GM23338 (cell line): ENCODE measurements at places on chromosomes 3 and 15. TPM values are rescaled to one million over a fixed set of nuclear protein-coding genes. Genes with fewer than 3 reads are reported as not detected.

The TYRO3 gene
- 56.4 and 61.0 TPM in 2 replicates for total RNA-seq

The RETNLB gene
- total RNA-seq: not detected in 2 replicates

The ZPLD1 gene
- total RNA-seq: not detected in 2 replicates

The GLDN gene
- total RNA-seq: 1.2 and 1.5 TPM in 2 replicates

The HIGD2B gene
- not detected in 2 replicates for total RNA-seq

The COL6A6 gene
- total RNA-seq: 0.04 and 0.07 TPM in 2 replicates

The LYZL4 gene
- not detected in 2 replicates for total RNA-seq

The CLPX gene
- 40.6 and 47.0 TPM in 2 replicates for total RNA-seq

The XCR1 gene
- total RNA-seq: not detected in 2 replicates

The RARRES1 gene
- 0.10 TPM in 1 of 2 replicates, not detected in the other for total RNA-seq

GRCh38 chr3:62281726-62282125, 91.6 kb downstream of the FEZF2 start:
- DNase-seq: no peak
- peaks cover 13% of the 10 kb centered on the region for H3K4me1 ChIP-seq
- no peak overlapping the region for H3K27ac ChIP-seq
- no peak overlapping the region for H3K4me3 ChIP-seq

DNA sequence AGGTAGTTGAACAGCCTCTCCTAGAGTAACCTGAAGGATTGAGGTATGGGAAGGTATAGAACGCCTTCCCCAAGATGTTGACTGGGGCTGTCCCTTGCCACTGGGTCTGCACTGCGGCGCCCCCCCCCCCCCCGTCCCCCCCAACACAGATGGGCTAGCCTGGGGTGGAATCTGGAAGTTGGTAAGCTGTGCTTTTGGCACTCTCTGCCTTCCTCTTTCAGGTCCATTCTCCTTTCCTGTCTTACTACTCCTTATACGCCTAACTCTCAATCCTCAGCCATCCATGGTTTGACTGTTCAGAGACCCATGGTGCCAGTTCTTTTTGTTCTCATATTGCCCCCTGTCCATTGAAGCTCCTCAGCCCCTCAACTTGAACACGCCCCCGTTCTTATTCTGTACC, 42.8 kb downstream of the MAP2K1 start:
- H3K4me1 ChIP-seq: peaks cover 17% of the 10 kb centered on the region
- DNase-seq: no peak
- no peaks in the 10 kb centered on the region for H3K27me3 ChIP-seq
- H3K4me3 ChIP-seq: no peak overlapping the region
- H3K27ac ChIP-seq: no peak overlapping the region

GRCh38 chr3:43770426-43771103, 79.8 kb downstream of the ABHD5 start:
- no peak for DNase-seq
- H3K4me3 ChIP-seq: no peak overlapping the region
- no peaks in the 10 kb centered on the region for H3K27me3 ChIP-seq
- H3K4me1 ChIP-seq: no peaks in the 10 kb centered on the region

GRCh38 chr3:5809586-5810246, 622.2 kb downstream of the EDEM1 start:
- H3K27me3 ChIP-seq: no peaks in the 10 kb centered on the region
- DNase-seq: no peak
- H3K4me3 ChIP-seq: no peak overlapping the region
- peaks cover 5% of the 10 kb centered on the region; the same call in 1 of the 2 replicates for H3K36me3 ChIP-seq
- H3K4me1 ChIP-seq: no peaks in the 10 kb centered on the region

GRCh38 chr15:92425578-92426225, 32.0 kb downstream of the ST8SIA2 start:
- no peaks in the 10 kb centered on the region for H3K36me3 ChIP-seq
- DNase-seq: peak; percentile 71
- no peaks in the 10 kb centered on the region for H3K27me3 ChIP-seq
- H3K4me3 ChIP-seq: no peak overlapping the region
- H3K27ac ChIP-seq: no peak overlapping the region
- peaks cover 16% of the 10 kb centered on the region for H3K4me1 ChIP-seq

DNA sequence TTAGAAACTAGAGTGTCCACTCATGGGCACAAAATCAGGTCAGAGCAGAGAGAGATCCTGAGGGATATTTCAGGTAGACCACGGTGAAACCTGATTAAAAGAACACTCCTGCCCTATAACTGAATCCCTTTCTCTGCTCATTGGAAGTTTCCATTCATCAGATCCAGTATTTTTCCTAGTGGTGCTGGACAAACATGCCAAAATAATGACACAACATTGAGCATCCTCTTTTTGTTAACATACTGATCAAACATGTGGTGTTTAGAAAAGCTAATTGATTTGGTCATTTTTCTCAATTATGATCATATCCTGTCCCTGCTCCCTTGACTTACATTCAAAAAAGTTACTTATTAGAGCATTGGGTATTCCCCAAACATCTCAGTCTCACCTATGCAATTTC, 27.2 kb downstream of the PTX3 start:
- H3K4me3 ChIP-seq: no peak overlapping the region
- no peak overlapping the region for H3K27ac ChIP-seq
- no peak for DNase-seq
- H3K36me3 ChIP-seq: no peaks in the 10 kb centered on the region
- no peaks in the 10 kb centered on the region for H3K27me3 ChIP-seq

DNA sequence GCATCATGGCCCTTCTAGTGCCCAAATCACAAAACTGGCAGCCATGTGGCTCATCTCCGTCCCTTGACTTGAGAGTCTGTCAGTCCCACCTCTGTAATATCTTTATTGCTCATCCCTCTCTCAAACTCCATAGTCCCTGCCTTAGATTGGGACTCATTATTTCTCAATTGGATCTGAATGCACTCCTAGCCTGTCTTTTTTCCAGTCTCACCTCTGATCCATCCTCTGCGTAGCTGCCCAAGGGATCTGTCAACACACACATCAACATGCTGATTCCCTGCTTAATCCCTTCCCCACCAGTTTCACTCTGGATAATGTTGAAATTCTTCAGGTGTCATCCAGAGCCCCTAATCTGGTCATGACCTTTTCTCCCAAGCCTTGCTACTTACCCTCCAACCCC, 39.3 kb downstream of the NMNAT3 start:
- no peak overlapping the region for H3K27ac ChIP-seq
- H3K4me1 ChIP-seq: no peaks in the 10 kb centered on the region
- DNase-seq: no peak
- H3K27me3 ChIP-seq: no peaks in the 10 kb centered on the region
- no peaks in the 10 kb centered on the region for H3K36me3 ChIP-seq

- H3K4me1 ChIP-seq: no peaks in the 10 kb centered on the region
- DNase-seq: no peak
- no peaks in the 10 kb centered on the region for H3K27me3 ChIP-seq
- no peak overlapping the region for H3K27ac ChIP-seq
These were observed 58.7 kb downstream of the MORC1 start for GRCh38 chr3:109059264-109059663.

- no peak overlapping the region for H3K4me3 ChIP-seq
- no peaks in the 10 kb centered on the region for H3K27me3 ChIP-seq
- peaks cover 3% of the 10 kb centered on the region; the same call in 1 of the 2 replicates for H3K36me3 ChIP-seq
- H3K27ac ChIP-seq: no peak overlapping the region
- DNase-seq: no peak
These were observed 478.9 kb downstream of the EDEM1 start for GRCh38 chr3:5666455-5666854.

DNA sequence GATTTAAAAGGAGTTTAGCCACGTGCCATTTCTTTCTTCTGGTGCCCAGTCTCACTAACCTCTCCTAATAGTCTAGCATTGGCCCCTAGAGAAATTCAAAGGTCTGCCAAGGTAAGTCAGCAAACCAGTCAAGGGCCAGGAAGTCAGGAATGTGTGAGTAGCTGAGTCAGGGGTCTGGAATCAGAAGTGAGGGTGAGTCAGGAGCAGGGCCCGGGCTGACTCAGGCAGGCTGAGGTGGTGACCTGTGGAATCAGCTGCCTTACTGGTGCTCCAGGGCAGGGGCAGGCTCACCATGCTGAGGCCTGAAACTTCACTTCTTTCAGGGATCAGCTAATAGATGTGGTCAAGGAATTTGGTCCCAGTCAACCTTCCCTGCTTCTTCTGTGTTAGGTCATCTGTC, 105.8 kb upstream of the MYZAP start:
- peak; percentile 49 for DNase-seq
- no peak overlapping the region for H3K4me3 ChIP-seq
- H3K4me1 ChIP-seq: 0 out of 2 replicates have a peak, but pooled peaks cover 7% of the 10 kb centered on the region
- H3K36me3 ChIP-seq: no peaks in the 10 kb centered on the region
- H3K27ac ChIP-seq: no peak overlapping the region

- no peak overlapping the region for H3K4me3 ChIP-seq
- DNase-seq: peak; percentile 91
- no peak overlapping the region for H3K27ac ChIP-seq
- no peaks in the 10 kb centered on the region for H3K36me3 ChIP-seq
- no peaks in the 10 kb centered on the region for H3K27me3 ChIP-seq
These were observed 654.4 kb upstream of the ADAMTS9 start for GRCh38 chr3:65342084-65342683.

GRCh38 chr15:90675464-90675863, 41.7 kb upstream of the BLM start:
- H3K36me3 ChIP-seq: no peaks in the 10 kb centered on the region
- H3K4me1 ChIP-seq: no peaks in the 10 kb centered on the region
- 0 out of 2 replicates have a peak overlapping the region, but pooled peaks have one; percentile 19 for H3K27ac ChIP-seq
- no peak overlapping the region for H3K4me3 ChIP-seq
- no peaks in the 10 kb centered on the region for H3K27me3 ChIP-seq
- DNase-seq: no peak
